ENCODE measurements at places on chromosomes 2 and 18.

DNA sequence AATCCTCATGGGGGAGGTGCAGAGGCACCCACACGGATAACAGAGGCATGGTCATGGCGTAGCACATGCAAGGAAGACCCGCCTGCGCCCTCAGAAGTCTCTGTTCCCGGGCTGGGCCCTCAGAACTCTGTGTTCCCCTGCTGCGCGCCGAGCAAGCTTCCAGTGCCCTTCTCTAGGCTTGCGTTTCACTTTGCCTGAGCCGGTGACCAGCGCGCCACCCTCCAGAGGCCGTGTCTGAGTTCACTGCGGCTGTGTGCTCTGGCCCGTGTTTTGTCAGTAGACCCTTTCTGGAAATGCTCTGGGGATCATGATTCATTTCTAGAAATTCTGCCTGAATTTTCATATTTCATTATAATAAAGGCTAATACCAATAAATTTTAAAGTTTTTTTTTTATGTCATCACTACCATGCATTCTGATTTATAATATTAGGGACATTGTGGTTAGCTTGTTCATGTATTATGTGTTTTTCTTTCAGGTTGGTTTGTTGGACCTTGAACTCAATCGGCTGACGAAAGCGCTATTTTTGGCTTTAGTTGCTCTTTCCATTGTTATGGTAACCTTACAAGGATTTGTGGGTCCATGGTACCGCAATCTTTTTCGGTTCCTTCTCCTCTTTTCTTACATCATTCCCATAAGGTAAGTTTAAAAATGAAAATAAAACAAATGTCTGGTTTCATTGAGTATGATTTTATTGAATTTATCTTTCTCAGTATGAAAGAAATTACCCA, 142.7 kb upstream of the NFATC1 start:
- DNase-seq, result no peak

- DNase-seq, result no peak
Observed at GRCh38 chr2:191714925-191715324, 37.0 kb downstream of the NABP1 start.

GRCh38 chr2:202337706-202338346, 38.3 kb upstream of the BMPR2 start:
- DNase-seq, result no peak

DNA sequence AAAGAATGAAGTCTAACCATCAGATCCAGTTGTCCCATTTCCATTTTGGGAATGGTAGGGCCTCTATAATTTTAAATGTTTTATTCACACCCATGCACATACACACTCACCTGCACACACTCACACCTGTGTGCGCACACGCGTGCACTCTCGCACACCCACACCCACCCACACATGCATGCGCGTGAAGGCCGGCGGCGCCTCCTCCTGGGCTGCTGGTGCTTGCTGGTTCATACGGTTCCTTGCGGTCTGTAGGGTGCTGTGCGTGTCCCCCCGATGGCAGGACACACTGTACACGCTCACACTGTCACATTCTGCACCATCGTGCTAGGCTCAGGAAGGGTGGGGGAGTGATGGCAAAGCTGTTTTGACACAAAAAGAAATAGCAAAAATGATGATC, 63.2 kb downstream of the TSHZ1 start:
- DNase-seq, result no peak

DNA sequence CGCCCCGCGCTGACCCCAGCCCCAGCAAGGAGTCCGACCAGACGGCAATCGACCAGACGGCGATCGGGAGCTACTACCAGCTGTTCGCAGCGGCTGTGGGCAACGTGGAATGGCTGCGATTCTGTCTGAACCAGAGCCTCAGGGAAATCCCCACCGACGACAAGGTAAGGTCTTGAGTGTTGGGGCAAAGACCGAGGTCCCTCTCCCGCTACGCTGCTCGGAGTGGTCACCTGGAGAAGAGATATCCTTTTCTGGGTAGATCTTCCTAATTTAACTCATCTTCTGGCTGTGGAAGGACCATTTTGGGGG, 704 bp downstream of the ANKRD53 start:
- no peak for DNase-seq

GRCh38 chr2:43230951-43231827, 4.8 kb upstream of the ZFP36L2 start:
- DNase-seq, result no peak

DNA sequence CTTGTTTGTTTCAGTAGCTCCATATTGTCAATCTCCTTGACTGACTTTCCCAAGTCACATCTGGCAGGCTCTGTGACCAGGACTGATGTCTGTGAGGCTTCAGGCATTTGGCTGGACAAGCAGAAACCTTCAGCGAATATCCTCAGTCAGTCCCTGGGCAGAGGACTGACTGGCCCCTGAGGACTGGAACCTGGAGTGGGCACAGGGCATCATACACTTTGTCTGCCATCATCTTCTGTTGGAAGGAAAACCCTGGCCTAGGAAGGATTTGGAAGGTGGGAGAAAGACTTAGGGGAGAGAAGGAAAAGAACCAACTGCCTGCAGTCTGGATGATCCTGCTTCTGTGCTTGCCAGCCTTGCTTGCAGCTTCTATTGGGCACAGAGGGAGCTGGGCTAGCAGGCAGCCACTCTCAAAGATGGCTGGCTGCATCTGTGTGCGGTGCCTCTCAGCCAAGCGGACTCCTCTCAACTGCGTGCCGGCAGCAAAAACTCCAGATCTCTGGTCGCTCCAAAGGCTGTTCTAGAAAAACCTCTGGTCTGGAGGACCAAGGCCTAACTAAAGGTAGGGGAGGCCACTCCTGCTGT, 126.8 kb downstream of the MARCHF4 start:
- DNase-seq, result no peak

DNA sequence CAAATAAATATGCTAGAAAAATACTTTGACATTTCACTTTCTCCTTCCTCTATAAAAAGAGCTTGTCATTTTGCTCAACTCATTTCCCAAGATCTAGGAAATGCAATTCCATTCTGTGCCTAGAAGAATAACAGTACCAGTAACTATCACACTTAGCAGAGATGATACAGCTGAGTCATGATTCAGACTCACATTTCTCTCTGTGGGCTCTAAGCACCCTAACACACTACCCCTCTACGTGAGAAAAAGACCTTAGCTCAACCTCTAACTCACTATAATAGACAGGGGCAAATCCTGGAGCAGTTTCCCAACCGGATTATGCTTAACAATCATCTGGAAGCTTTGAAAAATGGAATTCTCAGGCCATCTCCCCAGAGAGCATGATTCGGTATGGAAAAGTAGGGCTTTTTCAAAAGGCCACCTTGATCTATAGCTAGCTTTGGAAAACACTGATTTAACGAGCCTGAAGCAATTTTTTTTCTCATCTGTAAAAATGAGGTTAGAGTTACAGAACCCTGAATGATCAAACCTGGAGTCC, 1312.3 kb upstream of the PIK3C3 start:
- no peak for DNase-seq

GRCh38 chr18:79975043-79975442, 10.6 kb downstream of the HSBP1L1 start:
- no peak for DNase-seq

GRCh38 chr18:7722955-7723354, 155.8 kb downstream of the PTPRM start:
- no peak for DNase-seq

- DNase-seq, result no peak
Observed at GRCh38 chr2:204180649-204181048, 244.1 kb downstream of the ICOS start.

DNA sequence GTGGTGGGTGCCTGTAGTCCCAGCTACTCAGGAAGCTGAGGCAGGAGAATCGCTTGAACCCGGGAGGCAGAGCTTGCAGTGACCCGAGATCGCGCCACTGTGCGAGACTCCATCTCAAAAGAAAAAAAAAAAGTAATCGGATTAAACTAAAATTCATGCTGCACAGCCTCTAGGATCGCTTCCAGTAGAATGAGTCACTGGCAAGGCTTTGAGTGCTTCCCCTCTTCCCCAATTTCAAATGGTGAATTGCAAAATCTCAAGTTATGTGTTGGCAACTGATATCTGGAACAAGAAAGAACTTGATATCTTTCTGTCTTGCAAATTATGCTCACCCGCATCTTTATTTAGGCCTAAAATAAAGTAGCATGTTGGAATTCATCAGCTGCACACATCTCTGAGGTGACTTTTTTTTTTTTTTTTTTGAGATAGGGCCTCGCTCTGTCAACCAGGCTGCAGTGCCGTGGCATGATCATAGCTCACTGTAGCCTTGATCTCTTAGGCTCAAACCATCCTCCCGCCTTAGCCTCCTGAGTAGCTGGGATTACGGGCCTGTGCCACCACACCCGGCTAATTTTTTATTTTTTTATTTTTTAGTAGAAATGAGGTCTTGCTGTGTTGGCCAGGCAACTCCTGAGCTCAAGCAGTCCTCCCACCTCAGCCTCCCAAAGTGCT, 12.7 kb downstream of the TTC39C start:
- no peak for DNase-seq

Measured in stimulated activated CD4-positive, alpha-beta T cell treated with anti-CD3 and anti-CD28 coated beads, Interleukin-15, amount 100 ng/mL, for 1 hour (primary cell).